ENCODE measurements at places on chromosomes 11 and 22.

DNA sequence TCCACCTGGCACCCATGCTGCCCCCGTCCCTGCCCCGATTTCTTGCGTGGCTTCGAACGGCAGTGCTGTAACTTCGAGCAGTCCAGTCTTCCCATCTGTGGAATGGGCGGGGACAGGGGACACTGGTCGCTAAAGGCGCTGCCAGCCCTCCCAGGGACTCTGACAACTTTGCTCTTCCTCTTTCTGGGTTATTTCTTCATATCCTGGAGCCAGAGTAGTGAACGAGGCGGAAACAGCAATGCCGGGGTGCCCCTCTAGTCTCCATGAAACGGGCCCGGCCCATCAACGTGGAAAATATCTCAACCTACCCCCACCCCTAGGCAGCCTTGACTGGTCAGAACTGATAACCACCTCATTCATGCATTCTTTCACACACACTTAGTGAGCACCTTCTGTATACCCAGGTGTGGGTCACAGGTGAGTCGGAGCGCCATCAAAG is 42.8 kb downstream of the TRIOBP start:
- DNase-seq = no peak

- DNase-seq = no peak
These were observed 7.2 kb downstream of the CHEK2 start for GRCh38 chr22:28734393-28734792.

DNA sequence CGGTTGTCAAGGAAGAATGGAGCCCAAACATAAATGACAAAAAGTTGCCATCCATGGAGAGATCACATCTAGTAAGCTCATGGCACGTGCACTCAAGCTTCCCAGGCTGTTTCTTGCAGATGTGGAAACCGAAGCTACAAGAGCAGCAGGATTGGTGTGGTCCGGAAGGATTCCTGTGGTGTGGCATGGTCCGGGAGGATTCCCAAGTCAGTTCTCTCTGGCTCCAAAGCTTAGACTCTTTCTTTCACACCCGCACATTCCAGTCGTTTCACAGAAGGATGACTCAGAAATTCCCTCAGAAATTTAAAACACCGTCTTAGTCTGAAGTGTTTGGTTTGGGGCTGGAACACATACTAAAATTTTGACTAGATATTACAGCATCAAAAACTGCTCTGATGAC is 78.0 kb upstream of the DRD2 start:
- DNase-seq = no peak

DNA sequence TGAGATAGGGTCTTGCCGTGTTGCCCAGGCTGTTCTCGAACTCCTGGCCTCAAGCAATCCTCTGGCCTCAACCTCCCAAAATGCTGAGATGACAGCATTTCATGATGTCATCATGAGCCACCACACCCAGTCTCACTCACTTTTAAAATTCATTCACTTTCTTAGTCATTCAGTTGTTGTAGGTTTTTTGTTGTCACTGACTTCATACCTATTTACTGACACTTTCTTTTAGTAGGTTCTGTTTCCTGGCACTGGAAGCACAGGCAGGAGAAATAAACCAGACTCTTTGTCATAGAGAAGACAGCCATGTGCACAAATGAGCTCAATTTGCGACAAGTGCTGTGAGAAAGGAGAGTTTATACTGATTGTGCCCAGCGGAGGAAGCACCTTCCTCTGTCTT is 10.5 kb downstream of the ART5 start:
- no peak for DNase-seq

DNA sequence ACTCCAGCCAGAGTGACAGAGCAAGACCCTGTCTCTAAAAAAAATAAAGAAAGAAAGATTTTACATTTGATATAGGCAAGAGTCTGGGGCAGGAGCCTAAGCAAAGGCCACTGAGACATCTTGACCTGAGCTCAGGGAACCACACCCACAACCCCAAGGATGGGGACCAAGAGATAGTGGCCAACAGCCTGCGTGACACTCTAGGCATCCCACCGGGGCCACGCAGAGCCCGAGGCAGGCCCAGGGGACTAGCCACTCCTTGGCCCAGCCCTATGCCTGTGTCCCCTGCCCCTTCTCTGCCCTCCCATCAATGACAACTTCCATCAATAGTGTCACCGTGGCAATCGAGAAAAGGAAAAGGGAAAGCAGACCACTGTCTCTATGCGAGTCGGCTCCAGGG is 41.1 kb downstream of the MN1 start:
- no peak for DNase-seq
